ENCODE measurements at places on chromosomes 6 and 20.
A peak's percentile ranks its signal among the peaks of the same experiment; 100 is the strongest.

DNA sequence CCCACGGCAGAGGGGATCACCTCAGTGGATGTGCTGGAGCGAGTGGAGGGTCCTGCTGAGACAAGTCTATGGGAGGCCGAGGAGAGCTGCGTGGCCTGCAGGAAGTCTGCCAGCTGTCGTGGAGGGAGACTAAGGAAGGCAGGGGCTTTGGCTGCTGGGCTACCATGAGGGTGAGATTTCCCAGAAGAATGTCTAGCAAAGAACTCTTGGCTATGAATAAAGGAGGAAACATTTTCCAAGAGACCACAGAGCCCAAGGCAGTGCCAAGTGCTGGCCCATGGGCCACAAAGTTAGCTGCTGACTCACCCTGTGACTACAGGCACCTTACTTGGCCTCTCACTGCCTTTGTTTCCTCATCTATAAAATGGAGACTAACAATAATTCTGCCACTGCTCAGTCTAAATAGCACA, 73.4 kb downstream of the PRDM1 start:
- DNase-seq: peak; percentile 94

DNA sequence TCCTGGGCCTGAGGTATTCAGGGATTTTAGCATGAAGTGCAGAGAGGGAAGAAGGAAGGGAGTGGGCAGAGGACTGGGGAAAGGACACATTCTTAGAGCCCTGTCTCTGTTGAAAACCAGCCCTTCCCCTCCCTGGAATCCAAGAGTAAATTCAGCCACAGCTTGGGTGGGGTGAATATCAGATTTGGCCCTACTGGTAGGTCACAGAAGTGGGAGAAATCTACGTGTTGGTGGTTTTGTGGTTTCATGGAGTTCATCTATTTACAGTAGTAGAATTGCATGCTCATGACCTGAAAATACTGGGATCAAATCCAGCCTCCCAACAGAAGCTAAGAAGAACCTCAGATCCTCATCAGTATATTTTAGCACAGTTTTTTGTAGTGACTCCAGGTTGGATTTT, 404.4 kb downstream of the BMP2 start:
- no peak for DNase-seq

DNA sequence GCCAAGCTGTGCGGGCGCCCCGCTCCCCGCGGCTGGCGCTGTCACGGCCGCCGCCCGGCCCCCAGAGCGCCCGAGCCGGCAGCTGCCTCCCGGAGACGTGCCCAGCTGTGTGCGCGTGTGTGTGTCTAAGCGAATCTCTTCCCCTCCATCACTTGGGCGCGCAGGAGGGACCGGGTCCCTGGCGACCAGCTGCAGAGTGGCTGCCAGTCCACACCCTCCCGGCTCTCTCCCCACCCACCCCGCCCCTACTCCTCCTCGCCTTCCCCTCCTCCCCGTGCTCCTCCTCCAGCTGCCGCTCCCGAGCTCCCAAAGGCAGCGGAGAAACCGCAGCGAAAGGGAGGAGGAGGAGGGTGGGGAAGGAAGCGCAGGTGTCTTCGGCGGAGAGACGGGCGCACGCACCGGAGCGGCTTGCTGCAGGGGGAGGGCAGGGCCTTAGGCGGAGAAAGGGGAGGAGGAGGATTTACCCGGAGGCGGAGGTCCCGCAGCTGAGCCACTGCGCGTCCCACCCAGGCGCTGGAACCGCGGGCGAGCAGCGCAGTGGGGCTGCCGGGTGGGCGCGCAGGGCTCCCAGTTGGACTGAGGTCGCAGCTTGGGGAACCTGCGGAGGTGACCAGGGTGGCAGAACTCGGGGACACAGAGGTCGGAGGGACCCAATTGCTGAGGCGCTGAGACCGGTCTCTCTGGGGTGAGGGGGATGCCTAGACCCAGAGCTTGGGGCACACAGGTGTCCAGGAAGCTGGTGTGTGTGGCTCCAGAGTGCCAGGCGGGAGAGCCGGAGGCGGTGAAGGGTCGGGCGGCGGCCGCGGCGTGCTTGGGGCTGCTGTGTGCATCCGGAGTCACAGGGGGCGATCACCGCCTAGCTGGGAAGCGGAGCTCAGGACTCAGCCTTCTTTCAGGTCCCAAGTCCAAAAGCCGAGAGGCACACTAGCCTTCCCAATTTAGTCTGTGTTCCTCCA, at the start of gene HS3ST5:
HS3ST5 (minus strand) TSS at position 198 of the 956 bp plus-strand sequence. CDS start 280,178 bp downstream, outside the sequence.
- DNase-seq: no peak

DNA sequence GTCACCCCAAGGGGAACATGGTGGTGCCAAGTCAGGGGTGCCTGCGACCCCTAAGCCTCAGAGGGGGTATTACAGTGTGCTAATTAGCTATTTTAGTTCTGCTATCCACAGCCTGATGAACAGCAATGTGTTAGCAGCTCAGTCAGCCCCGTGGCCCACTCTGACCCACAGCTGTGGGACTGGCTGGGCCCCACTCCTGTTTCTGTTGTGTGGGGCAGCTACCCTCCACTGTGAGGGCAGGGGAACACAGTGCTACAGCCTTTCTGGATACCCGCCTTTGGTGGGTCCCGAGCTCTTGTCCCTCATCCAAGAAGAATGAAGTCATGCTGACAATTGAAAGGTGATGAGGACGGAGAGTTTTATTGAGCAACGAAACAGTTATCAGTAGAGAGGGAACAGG, 152.5 kb upstream of the GGTLC1 start:
- DNase-seq: no peak

- DNase-seq: no peak
Measured at GRCh38 chr20:46139266-46139889, 21.3 kb downstream of the CD40 start.

GRCh38 chr6:3412779-3413500, 43.9 kb downstream of the SLC22A23 start:
- DNase-seq: no peak

GRCh38 chr20:35179292-35180212, 7.7 kb downstream of the PROCR start:
- no peak for DNase-seq

GRCh38 chr6:9810286-9810685, 604.6 kb downstream of the TFAP2A start:
- no peak for DNase-seq

DNA sequence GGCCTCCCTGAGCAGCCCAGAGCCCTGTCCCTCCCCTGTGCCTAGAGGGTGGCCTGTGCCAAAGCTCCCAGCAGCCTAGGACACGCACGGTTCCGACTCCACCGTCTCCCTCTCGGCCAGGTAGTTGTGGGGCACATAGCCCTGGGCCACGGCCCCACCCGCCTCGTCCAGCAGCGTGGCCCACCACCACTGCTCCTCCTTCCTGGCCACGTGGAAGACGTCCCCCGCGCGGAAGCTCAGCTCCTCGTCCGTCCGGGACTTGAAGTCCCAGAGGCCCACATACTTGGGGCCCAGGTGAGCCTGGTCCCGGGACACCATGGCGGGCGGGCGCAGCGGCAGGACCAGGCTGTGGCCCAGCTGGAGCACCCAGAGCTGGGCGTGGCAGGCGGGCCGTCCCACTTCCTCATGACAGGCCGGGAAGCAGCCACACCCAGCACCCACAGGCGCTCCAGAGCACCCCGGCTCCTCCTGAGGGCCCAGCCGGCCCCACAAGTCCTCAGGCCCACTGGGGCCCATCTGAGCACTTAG, at the start of gene PTK6:
PTK6 (minus strand) TSS at position 380 of the 528 bp plus-strand sequence; CDS start at position 318, 62 bp downstream.
- DNase-seq: no peak

DNA sequence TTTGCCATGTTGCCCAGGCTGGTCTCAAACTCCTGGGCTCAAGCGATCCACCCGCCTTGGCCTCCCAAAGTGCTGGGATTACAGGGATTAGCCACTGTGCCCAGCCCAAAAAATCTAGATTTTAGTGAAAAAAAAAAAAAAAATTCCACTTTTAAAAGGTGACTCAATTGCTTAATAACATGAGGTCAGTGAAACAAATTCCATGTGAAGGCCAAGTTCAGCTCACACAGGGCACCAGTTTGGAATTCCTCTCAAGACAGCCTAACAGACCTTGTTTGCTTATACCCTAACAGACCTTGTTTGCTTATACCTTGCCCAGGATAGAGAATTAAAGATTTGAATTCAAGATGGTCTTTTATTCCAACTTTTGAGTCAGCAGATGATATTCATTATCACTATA, 5.1 kb downstream of the RRBP1 start:
- no peak for DNase-seq

GRCh38 chr6:83314693-83315092, 116.2 kb downstream of the ME1 start:
- DNase-seq: no peak

DNA sequence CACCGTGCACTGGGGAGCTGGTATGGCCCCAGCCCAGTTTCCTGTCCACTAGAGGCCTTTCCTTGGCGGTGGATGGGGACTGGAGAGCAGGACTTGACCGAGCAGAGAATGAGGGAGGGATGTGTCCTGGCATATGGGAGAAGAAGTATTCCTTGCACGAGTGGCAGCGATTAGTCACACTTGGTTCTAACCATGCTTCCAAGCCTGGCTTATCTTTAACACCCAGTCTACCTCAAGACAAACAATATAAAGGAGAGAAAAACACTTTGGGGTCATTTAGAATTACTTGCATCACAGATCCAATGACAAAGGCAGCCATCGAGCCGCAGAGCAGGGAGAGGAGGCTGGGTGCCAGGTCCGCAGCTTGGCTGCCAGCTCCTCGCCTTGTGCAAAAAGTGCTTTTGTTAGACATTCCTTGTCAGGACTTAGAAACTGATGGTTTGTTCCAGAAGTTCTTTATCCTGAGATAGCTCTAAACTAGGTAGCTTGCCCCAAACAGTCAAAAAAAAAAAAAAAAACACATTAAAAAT, 214.9 kb upstream of the GMDS start:
- no peak for DNase-seq

Data from HCEC 1CT (cell line).